SW 1271 (cell line): ENCODE measurements at places on chromosomes 4 and X.

DNA sequence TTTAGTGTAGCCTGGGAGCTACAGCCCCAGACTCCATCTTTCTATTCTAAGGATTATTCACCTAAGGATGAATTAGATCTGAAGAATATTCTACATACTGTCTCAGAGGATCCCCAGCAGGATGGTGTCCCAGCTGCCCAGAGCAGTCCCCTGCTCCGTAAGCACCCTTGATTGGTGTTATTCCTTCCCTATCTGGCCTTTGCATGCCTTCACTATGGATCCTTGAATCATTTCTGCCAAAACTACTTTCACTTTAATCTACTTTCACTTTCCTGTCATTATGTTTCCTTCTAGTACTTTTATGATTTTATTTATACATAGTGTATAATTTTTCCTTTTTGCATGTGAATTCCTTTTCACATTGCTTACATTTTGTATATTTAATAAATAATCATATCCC, 39.2 kb downstream of the ARHGAP24 start:
- no peak for DNase-seq

DNA sequence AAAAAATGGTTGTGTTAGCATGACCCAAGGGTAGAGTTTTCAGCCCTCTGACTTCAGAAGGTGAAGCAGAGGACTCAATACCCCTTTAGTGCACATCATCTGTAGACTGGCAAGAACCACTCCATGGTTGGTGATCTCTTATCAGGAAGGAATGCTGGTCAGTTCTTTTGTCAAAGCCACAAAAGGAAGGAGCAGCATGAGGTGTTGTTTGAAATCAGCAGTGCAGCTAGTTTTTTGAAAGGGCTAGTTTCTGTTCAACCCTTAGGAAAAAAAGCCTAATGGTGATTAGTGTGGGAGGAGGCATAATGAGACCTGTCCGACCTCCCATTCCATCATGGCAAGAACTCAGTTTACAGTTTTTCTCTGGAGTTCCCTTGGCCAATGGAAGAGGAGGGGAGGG, 362.0 kb upstream of the CT83 start:
- DNase-seq = no peak

- DNase-seq = no peak
Observed at GRCh38 chrX:28576117-28576516, 11.1 kb upstream of the IL1RAPL1 start.

DNA sequence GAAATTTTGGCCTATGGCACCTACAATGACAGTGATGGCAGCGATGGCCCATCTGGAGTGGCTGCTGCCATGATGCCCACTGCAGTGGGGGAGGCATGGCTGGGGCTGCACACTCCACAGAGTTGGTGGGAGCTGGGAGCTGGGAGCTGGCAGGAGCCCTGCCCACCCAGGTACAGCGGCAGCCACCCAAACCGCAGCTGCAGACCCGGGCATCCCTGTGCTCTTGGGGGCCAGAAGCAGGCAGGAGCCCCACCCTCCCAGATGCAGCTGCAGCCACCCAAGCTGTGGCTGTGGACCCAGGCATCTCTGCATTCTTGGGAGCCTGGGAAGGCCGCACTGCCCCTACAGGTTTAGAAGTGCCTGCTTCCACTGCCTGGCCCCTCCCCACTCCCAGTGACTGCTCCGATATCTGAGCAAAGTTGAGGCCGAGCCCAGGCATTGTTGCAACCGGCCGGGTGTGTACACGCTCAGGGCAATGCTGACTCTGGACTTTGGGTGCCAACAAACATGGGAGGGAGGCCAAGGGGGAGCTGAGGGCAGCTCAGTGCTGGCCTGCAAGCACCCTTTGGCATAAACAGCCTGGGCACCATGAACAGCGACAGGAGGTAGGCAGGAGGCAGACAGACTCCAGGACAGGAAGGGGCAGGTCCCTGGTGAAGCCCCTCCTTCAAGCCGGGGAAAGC, 82.8 kb downstream of the PPP4R3C start:
- no peak for DNase-seq

- DNase-seq = no peak
Observed at GRCh38 chr4:83075311-83076095, 39.0 kb downstream of the PLAC8 start.

- no peak for DNase-seq
Observed at GRCh38 chr4:182189103-182189878, 53.9 kb upstream of the TENM3 start.

DNA sequence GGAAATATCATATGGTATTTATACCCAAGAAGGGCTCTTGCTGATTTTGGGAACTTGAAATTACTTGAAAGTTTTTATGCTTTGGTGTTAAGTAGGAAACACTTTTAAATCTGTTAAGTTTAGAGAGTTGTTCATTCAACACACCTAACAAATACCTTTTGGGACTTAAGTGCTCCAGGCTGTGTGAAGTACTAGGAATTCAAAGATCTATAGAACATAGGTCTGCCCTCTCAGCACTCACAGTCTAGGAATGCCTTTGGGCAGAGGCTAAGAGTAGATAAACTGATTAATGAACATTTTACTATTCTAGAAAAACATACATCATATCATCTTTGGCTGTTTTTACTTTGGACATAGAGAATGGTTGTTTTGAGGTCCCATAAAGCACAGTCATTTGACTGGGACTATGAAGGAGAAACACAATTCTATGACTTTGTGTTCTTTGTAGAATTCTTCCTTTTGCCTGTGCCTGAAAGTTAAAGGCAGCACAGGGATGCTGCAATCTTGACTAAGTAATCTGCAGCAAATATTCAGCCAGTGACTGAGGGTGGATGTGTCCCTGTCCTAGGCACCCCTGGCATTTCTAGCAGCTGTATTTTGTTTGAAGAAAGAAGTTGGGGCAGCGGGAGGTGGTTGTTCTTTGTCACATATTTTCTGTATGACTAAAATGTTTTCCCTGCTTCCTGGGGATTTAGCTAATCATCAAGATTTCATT, 8.3 kb downstream of the BMP3 start:
- no peak for DNase-seq
